ENCODE measurements at places on chromosomes 12 and 14.

- DNase-seq = no peak
Measured at GRCh38 chr12:94618995-94619695, 31.2 kb downstream of the TMCC3 start.

DNA sequence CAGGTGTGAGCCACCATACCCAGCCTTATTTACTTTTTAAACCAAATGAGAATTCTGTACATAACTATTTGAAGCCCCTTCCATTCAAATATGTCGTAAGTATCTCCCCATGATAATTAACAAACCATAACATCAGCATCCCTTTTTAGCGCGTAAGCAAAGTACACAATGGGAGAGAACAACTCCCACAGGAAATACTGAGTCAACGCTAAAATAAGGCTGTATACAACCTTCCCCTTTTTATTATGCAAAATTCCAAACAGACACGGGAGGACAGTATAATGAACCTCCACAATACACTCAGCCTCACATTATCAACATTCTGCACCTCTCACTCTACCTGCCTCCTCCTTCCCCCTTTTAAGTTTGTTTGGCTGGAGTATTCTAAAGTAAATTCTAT, 73.5 kb downstream of the CCDC88C start:
- DNase-seq = no peak

DNA sequence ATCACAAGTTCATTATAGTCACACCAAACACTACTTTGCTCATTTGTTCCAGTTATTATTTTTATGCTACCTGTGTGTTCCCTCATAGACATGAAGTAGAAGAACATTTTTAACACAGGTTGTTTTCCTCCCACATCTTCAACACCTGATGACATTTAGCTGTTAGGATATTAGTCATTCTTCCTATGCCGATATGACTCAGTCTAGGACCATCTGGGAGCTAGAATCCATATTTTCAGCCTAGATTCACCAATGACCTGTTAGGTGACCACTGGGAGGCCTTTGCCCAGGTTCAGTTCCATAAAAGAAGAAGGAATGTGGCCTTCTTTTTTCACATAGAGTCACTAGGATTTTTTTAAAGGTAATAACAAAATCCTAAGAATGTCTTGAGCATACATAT, 222.8 kb downstream of the C12orf42 start:
- DNase-seq = no peak

DNA sequence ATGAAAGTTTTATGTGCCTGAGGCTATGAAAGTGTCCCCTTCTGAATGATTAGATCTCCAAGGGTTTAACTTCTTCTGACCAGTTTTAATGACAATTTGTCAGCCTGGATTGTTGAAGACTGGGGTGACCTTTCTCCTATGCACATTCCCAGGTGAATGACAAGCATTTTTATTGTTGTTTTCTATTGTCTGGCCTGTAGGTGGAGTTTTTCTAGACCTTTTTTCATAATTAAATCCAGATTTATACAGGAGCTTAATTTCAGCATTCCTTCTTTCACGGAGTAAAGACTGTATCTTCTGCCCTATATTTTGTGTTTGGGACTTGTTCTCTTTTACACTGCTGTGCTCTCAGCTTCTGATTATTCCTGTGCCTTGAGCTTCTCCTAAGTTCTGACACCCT, 125.0 kb upstream of the FAR2 start:
- no peak for DNase-seq

DNA sequence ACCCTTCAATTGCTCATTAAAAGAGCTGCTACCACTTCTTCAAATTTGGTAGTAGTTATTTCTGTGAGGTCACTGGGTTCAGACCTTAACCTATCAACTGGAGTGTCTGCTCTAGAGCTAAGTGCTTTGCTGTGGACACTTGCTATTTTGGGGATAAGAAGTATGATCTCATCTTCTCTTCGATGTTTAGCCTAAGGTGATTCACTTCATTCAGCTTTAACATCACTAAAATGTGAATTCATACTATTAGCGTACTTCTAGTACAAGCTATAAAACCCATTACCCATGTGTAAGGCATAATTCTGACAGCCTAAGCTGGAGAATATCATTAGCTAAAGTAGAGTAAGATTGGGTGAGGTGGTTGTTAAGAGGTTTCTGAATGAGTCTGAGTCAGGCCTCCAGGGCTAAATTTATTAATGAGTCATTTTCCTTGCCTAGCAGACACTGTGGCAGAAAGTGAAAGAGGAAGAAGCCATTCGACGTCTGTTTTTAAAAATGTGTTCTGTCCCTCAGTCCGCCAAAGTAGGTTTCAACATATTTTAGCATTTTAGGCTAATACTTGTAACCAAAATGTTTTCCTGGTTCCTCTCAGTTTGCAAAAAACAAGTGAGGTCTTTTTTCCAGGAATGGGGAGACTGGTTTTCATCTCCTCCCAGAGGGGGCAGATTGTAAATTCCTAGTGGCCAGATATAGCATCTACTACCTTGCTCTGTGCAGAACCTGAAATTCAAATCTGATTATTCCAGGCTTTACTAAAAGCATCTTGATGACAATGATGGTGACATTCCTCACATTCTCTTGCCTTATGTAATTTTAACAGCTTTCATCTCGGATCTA, 103.6 kb downstream of the SSPN start:
- DNase-seq = no peak

DNA sequence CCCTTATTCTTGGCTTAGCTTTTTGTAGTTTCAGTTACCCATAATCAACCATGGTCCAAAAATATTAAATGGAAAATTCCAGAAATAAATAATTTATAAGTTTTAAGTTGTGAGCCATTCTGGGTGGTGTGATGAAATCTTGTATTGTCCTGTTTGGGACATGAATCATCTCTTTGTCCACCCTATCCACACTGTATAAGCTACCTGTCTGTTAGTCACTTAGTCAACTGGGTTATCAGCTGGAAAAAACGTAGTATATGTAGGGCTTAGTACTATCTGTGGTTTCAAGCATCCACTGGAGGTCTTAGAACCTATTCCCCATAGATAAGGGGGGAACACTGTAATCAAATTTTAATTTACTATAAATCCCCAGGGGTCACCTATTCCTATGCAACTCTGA, 52.7 kb downstream of the NKX2-1 start:
- DNase-seq = no peak

DNA sequence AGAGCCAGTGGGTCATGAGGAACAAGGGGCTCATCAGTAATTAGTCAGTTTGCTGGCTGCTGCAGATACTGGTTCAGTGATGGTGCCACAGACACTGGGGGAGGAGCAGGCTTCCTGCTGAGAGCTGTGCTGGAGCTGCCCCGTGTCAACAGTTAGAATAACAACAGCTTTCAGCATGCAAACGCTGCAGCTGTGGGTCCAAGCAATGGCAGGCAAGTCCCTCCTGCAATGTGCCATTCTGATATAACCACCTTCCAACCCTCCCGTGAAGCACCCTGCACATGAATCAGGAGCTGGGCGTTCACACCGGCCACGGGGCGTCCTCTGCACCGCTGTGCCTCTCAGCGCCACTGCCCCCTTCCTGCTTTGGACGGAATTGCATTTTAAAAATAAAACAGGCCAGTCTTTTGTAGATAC, 258.4 kb upstream of the SFSWAP start:
- peak; percentile 65 for DNase-seq

DNA sequence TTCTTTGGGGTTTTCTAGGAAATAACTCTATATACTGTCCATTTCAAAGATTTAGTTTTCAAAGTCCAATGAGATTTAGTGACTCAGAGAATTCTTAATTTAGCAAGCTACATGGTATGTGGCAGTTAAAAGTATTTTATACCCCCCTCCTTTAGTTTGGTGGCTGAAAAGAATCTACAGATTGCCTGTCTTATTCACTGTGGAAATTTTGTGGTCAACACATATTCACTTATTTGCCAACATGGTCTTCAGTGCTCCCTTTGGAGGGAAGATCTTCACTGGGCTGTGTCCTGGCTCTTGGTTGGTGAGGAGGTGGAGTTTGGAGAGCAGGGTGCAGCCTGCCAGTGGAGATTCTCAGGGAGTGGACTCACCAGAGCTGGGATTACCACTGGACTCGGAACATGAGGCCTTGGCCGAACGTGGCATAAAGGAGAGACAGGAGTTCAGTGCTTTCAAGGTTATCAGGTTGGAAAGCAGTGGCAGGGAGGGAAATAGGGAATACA, 39.8 kb downstream of the SAMD4A start:
- DNase-seq = no peak

GRCh38 chr14:42947991-42948390, 1341.3 kb downstream of the LRFN5 start:
- DNase-seq = no peak

- DNase-seq = no peak
Measured at GRCh38 chr14:57610631-57611030, 117.0 kb upstream of the CCDC198 start.

DNA sequence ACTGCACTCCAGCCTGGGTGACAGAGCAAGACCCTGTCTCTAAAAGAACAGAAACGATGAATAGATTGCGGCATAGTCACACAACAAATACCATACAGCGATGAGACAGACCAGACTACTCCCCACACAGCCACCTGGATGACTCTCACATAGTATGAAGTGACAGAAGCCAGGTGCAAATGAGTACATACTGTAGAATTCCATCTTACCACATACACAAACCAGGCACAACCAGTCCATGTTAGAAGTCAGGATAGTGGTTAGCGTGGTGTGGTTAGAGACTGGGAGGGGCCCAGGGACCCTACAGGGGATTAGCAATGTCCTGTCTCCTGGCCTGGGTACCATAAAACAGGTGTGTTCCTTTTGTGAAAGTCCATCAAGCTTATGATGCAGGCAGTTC, 53.8 kb downstream of the FAM222A start:
- DNase-seq = no peak

DNA sequence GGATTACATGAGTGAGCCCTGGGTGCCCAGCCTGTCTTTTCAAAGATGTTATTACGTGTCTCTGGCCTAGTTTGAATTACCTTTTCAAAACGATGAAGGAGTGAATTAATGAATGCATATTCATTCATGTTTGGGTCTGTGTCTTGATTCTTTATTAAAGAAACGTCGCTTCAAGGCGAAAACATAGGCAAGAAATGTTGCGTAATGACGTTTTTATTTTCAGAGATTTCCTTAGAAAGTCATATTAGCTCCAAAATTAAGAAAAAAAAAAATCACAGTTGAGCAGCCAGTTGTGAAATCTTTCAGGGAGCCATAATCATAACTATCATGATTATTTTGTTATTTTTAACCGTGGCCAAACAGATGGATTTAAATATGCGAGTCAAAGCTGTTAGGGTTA, 3.5 kb downstream of the PPFIBP1 start:
- no peak for DNase-seq

GRCh38 chr12:119728444-119728745, 60.5 kb downstream of the PRKAB1 start:
- DNase-seq = no peak

- peak; percentile 57 for DNase-seq
Measured at GRCh38 chr14:100221533-100222223, 17.3 kb upstream of the YY1 start.

DNA sequence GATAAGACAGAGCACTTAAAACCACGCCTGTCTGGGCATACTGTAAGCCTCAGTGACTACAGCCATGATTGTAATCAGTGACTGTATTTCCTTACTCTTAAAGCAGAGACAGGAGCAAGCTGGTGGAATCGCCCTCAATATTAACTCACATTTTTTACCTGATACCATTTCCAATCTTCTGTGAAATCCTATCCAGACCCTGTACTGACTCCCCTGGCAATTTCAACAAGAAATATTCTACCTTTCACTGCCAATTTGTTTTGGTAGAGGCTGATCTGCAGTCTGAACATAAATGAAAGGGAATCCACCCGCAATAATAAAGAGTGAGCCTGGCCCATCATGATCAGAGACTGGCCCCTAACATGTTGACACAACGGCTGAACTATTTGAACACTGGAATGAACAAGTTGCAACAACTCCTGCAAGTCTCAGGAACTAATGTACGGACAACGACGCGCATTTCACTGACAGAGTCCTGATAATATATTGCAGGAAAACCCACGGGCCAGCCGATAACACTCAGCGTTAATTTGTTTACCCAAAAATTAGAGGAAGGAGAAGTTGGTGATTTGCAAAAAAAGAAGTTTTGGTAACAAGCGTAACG, 195.5 kb upstream of the BTG1 start:
- no peak for DNase-seq

- no peak for DNase-seq
Measured at GRCh38 chr12:42469355-42470175, 120.0 kb downstream of the PRICKLE1 start.

DNA sequence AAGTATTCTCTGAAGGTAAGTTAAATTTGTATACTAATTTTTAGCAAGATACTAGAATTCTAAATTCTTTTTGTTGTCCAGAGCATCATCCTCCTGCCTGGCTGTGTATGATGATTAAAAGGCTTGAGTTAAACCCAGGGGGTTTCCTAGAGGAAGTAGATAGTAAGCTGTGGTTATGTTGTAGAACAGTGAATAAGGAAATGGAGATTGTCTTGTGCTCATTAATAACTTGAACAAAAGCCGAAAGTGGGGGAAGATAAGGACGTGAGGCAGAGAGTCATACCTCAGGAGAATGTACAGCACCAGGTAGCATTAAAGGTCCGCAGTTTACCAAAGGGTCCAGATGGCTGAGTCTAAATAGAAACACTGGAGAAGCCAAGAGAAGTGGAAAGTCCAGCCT, 42.0 kb downstream of the CKB start:
- DNase-seq = no peak

DNA sequence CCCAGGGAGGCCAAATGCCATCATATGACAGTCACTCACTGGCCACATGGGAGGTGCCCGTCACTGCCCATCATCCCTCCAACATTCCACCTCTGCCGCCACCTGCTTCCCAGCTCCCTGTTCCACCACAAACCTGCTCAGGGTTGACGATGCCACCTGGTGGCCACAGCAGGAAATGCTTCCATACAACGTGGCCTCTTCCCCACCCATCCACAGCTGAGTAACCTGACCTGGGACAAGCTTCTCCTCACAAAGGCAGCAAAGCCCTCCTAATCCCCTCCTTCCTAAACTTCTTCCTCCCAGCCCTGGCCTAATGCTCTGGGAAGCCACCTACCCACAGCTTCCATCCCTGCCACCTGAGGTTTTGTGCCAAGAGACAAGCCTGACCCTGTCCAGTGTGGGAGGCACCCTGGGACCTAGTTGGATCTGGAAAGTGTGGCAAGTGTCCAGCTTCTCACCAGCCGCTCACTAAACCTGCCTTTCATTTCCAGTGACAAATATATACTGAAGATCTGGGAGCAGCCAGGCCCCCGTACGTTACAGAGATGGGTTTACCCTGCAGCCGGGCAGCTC, 4.3 kb downstream of the DEGS2 start:
- DNase-seq = peak; percentile 89

DNA sequence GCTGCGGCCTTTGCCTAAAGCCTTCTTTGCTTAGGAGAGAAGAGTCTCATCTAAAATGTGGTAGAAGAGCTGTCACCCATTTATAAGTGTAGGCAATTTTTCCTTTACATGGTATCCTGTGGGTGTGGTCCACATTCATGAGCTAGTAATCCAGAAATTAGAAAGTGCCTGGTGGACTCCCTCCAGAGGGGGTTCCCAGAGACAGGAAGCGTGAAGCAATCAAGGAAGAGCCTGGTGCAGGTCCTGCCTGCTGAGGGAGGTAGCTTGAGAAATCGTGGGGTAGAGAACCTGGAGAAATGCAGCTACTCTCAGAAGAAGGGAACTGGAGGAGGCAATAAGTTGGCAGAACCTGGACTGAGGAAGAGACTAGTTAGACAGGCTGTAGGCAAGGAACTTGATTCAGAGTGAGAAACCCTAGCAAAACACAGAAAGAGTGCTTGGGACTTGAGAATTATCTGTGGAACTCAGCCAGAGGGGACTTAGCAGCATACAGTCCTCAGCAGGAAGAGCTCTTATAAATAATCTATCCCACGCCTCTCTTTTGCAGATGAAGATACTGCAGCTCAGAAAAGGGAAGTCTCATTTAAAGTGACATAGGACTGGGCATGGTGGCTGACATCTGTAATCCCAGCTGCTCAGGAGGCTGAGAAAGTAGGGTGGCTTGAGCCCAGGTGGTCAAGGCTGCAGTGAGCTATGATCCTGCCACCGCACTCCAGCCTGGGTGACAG, 182.4 kb upstream of the CCND2 start:
- DNase-seq = no peak
